Fibroblast of lung (primary cell): ENCODE measurements at places on chromosomes 6 and 20.

GRCh38 chr6:13302751-13303667, 25.3 kb downstream of the TBC1D7 start:
- DNase-seq, result peak; percentile 98

GRCh38 chr6:42726485-42727086, 4.2 kb upstream of the PRPH2 start:
- DNase-seq, result peak; percentile 85

- peak; percentile 92 for DNase-seq
Observed at GRCh38 chr20:53077373-53078205, 105.4 kb downstream of the TSHZ2 start.

DNA sequence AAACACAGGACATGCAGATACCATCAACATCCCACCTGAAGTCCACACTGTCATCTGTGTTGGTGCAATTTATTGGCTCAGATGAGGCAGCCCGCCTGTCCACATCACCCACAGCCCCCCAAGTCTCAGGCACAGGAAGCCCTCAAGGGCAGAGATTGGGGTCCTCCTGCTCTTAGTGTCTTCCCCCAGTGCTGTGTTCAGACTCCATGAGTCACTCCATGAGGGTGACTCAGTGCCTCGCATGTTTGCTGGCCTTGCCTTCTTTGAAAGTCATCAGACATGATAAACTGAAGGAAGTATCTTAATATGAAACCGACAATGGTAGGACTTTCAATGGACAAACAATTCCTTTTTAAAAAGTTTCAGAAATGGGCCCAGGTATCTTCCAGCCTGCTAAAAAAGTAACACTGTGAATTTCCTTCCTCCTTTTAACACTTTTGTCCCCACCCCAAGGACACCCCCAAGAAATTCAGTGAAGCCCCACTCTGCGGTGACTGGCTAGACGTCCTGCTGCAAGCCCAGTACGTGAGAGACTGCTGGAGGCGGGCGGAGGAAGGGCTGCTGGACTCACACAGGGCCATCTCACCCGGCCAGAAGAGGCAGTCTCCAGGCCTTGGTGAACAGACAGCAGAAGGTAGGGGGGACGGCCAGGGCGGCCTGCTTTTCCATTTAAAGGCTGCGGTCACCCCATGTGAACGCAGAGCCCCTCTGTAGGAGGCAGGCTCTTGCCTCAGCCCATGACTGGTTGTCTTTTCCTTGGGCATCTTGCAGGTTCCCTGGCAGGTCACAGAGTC, 43.0 kb upstream of the KCNK16 start:
- DNase-seq, result peak; percentile 75

- DNase-seq, result no peak
Observed at GRCh38 chr6:35191889-35192288, 21.9 kb upstream of the SCUBE3 start.

GRCh38 chr20:25573288-25574251, 11.8 kb downstream of the NINL start:
- DNase-seq, result peak; percentile 85

- no peak for DNase-seq
Observed at GRCh38 chr20:58238490-58238889, 10.0 kb upstream of the ANKRD60 start.

DNA sequence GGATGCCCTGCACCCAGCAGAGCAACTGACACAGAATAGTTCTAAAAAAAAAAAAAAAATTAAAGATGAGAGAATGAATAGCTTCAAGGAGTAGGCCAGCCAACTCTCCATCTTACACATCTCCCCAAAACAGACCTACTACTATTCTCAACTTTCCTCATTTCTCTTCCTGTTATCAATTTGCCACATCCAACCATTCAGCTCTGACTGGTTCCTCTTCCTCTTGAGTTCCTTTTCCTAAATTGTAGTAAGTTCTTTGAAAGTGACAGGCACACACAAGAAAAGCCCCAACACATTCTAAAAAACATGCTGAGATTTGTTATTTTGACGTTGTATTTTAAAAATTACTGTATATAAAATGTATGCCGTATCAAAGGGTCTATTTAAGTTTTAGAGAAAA, 117.2 kb downstream of the PDSS2 start:
- no peak for DNase-seq

DNA sequence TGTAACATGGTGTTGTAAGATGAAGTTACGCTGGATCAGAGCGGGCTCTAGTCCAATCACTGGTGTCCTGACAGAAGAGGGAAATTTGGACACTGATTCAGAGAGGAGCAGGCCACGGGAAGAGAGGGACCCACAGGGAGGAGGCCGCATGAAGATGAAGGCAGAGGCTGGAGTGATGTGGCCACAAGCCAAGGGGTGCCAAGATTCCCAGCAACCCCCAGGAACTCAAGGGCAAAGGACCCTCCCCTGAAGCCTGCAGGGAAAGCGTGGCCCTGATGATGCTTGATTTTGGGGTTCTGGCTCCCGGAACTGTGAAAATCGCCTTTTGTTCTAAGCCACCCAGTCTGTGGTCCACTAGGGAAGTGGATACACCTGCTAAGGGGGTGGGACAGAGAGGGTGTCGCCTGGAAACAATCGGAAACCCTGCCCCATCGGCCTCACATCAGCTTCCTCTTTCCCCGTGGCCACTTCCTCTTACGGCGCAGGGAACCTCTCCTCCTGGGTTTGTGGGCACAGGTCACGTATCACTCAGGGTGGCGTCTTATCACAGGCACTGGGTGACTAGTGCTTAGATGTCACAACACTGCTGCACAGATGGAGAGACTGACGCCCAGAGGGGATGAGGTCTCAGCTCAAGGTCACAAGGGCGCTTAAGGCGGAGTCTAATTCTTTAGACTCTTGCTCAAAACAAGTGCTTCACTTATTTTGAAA, 58.0 kb downstream of the SULF2 start:
- DNase-seq, result no peak

DNA sequence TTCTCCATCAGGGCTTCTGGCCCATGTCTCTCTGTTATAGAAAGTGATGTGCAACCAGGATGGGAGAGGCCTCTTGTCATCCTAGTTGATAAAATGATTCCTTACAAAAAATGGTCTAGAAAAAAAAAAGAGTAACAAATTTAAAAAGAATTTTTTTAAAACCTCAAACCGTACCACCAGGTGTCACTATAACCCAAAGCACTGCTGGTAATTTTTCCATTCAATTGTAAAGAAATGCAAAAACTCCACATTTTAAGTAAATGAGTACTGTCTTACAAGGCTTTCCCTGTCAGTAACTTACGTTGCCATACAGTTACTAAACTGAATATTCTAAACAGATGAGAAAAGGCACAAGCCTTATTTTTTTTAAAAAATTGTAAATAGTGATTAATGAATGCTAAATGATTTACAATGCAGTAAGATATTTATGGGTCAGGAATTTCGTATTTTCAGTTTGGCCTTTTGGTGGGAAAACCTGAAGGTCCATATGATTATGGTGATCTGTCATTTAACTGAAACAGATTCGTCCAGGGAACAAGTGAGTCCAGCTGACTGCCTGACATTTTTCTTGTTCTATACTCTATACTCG, 95.4 kb downstream of the OGFRL1 start:
- DNase-seq, result peak; percentile 49

DNA sequence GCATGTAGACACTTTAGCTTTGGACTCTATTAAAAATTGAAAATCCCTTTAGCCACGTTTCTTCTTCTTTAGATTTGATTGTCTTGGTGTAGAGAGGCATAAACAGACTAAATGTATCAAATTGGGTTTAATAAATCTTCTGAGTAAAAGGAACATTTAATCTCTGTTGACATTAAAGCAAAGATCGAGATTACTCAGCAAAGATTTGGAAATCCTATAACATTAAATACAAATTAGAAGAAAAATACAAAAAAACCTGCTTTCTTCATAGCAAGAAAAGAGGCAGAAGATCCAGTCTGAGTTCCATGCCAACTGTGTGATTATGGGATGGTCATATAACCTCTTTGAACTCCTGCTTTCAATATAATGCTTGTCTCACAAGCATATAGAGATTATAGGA, 172.3 kb downstream of the GJA1 start:
- no peak for DNase-seq

DNA sequence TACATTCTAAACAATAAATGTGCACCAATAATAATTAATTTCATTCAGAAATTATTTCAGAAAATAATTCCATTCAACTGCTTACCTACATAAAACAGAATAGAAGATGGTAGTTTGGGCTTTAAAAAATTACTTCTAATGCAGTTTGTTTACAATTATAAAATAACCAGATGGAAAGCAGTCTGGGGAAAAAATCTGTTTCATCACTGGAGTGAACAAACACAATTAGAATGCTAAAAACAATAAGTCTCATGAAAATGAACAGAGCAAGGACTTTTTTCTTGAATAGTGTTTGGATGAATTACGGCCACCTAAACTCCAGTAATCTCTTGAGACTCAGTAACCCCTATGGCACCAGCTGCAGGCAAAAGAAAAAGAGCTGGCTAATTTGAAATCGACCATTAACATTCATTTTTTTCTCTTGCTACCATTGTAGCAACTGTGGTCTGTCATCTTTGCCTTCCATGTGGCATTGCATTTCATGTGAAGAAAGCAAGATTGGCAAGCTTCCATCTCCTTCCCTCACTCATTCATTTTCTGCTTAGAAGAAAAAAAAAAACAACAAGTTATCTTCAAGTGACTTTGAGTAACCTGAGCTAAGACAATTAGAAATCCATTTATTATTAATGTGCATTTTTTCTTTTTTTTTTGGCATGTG, 88.4 kb upstream of the CEP85L start:
- peak; percentile 42 for DNase-seq

DNA sequence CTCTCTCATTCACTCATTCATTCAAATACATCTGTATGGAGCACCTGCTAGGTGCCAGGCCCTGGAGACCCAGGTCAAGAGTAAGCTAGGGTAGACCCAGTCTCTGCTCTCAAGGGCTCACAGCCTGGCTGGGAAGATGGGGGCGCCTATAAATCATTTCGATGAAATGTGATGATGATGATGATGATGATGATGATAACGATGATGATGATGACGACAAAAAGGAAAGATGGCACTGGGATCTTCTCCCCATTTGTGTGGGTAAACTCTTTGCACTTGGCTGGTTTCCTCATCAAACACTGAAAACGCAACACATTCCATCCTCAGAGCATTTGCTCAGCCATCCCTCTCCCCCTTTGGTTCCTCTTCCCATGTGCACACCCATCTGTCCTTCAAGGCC, 188.0 kb upstream of the CDYL start:
- DNase-seq, result no peak

GRCh38 chr20:24892522-24892921, 56.5 kb upstream of the CST7 start:
- DNase-seq, result no peak

- DNase-seq, result peak; percentile 68
Observed at GRCh38 chr6:158481690-158482473, 78.0 kb upstream of the TMEM181 start.

- DNase-seq, result peak; percentile 78
Observed at GRCh38 chr6:35496841-35497570, at the start of gene TEAD3. Gene TEAD3, minus strand, starts transcription at chr6:35497079.

DNA sequence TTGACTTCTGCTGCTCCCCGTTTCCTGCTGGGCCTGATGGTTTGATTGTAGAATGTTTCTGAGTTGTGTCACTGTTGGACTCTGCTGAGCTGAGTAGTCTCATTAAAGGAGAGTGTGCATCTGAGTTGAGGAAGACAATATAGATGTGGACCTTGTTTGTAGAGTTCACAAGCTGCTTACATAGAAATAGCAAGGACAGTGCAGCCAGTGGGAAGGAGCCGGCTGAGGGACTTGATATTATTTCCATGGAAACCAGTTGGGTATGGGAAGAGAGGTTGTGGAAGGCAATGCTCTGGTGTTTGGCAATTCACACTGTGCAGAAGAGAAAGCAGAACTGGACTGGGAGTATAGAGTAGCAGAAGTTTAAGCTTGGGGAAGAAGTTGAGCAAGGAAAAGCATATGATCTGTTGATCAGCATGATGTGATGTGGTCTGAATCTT, 14.8 kb downstream of the IGF2R start:
- DNase-seq, result no peak

- peak; percentile 16 for DNase-seq
Observed at GRCh38 chr6:83273596-83273995, 80.4 kb downstream of the RWDD2A start.

GRCh38 chr6:1604158-1605003, 5.3 kb upstream of the FOXC1 start:
- no peak for DNase-seq

GRCh38 chr6:16286151-16286522, 47.8 kb downstream of the GMPR start:
- DNase-seq, result peak; percentile 36

- no peak for DNase-seq
Observed at GRCh38 chr6:130035211-130035610, 16.8 kb downstream of the L3MBTL3 start.
